Thymus (tissue), 14 donors: ENCODE measurements at places on chromosomes 5 and 9. TPM values are rescaled to one million over a fixed set of nuclear protein-coding genes. Genes with fewer than 3 reads are reported as not detected.

WNT8A gene
- 0.09 TPM for polyA plus RNA-seq

ABO gene
- 1.3 TPM for polyA plus RNA-seq

CAMK2A gene
- polyA plus RNA-seq: 0.39 TPM

- H3K27me3 ChIP-seq: no peaks in the 10 kb centered on the region
- DNase-seq: no peak
- H3K36me3 ChIP-seq: no peaks in the 10 kb centered on the region
- no peaks in the 10 kb centered on the region for H3K4me1 ChIP-seq
- H3K27ac ChIP-seq: no peak overlapping the region
Measured at GRCh38 chr5:93117751-93118531, 463.1 kb downstream of the NR2F1-AS1 start.

DNA sequence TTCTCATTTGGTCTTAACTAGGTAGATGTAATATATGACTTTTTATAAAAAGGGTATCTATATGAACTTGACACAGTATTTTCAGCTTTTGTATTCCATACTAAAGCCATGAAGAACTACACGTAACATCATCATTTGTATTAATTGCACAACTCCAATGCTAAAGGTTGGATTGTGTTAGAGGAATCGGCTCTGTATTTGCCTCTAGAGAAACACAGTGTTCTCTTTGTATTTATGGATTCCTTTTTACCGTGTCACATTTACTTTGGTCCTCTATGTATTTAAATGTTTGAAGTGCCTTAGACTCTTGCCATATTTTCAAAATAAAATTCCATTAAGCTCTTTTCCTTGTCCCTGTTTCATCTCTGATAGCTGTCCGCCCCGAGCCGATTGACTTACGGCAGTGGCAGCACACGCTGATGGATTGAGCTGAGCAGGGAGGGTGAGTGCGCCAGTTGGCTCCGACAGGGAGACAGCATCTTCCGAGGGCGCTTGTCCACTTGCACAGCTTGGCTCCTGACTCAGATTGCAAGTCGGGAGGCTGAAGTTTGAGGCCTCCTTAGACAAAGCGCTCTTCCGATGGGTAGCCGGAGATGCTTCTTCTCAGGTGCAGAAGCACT, 95.6 kb upstream of the DMRT1 start:
- DNase-seq: no peak
- H3K4me1 ChIP-seq: peaks cover 37% of the 10 kb centered on the region
- H3K4me3 ChIP-seq: no peak overlapping the region
- H3K27me3 ChIP-seq: no peaks in the 10 kb centered on the region
- no peak overlapping the region for H3K27ac ChIP-seq
- no peaks in the 10 kb centered on the region for H3K36me3 ChIP-seq

DNA sequence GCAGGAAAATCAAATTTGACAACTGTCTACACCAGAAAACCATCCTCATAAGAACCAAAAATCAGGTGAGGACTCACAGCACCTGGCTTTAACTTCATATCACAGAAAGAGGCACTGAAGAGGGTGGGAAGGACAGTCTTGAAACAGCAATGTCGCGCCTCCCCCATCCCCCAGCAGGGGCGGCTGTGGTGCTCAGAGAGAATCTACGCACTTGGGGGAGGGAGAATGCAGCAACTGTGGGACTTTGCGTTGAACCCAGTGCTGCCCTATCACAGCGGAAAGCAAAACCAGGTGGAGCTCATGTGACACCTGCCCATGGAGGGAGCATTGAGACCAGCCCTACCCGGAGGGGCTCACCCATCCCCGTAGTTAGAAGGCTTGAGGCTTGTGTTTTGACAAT, 191.8 kb downstream of the MSX2 start:
- DNase-seq: no peak
- H3K27ac ChIP-seq: no peak overlapping the region

DNA sequence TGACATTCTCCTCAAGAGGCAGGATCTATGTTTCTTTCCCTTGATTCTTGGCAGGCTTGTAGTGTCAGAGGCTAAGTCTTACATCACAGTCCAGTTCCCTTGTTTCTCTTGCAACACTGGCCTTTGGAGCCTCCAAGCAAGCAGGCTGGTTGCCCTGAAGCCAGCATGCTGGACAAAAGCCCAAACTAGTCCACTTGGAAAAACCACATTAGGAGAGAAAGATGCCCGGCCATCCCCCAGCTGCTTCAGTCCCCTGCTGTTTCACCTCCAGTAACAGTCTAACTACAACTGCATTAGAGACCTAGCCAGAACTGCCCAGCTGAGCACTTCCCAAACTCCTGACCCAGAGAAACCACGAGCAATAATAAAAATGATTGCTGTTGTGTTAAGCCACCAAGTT, 87.6 kb downstream of the ADAMTS6 start:
- H3K4me1 ChIP-seq: no peaks in the 10 kb centered on the region
- no peaks in the 10 kb centered on the region for H3K27me3 ChIP-seq

DNA sequence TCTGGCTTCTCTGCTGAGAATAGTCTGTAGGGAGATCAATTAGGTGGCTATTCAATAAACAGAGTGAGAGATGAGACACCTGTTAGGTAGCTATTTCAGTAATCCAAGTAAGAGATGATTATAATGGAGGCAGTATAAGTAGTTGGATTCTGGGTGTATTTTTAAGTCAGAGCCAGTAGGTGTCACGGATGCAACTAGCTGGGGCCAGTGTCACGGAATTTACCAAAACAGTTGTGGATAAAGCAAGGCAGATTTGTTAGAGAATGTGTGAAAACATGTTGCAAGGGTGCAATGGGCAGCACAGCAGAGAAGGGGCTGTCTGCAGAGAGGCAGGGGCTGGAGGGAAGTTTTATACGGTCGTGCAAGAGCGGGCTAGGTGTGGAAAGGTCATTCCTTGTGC, 114.9 kb downstream of the RASGRF2 start:
- no peaks in the 10 kb centered on the region for H3K4me1 ChIP-seq
- H3K27me3 ChIP-seq: no peaks in the 10 kb centered on the region
- no peaks in the 10 kb centered on the region for H3K36me3 ChIP-seq

DNA sequence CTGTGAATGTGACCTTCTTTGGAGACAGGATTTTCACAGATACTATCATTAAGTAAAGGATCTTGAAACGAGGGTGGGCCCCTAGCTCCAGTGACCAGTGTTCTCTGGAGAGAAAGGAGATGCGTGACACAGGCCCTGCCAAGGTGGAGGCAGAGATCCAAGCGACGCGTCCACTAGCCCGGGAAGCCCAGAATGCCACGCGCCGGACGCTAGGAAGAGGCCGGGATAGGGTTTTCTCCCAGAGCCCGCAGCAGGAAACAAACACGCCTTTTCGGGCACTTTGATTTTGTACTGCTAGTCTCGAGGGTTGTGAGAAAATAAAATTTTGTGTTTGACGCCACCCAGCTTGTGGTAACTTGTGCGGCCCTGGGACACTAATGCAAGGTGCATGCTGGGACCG, 29.6 kb upstream of the VDAC1 start:
- no peak overlapping the region for H3K4me3 ChIP-seq
- peaks cover under 1% of the 10 kb centered on the region for H3K36me3 ChIP-seq
- H3K27me3 ChIP-seq: no peaks in the 10 kb centered on the region
- H3K4me1 ChIP-seq: peaks cover 16% of the 10 kb centered on the region
- H3K27ac ChIP-seq: no peak overlapping the region
- no peak for DNase-seq

- H3K36me3 ChIP-seq: peaks cover 26% of the 10 kb centered on the region
- H3K4me3 ChIP-seq: no peak overlapping the region
- no peaks in the 10 kb centered on the region for H3K27me3 ChIP-seq
- peaks cover 18% of the 10 kb centered on the region for H3K4me1 ChIP-seq
- peak; percentile 28 for DNase-seq
Measured at GRCh38 chr9:129932303-129933151, 97.3 kb downstream of the USP20 start.

DNA sequence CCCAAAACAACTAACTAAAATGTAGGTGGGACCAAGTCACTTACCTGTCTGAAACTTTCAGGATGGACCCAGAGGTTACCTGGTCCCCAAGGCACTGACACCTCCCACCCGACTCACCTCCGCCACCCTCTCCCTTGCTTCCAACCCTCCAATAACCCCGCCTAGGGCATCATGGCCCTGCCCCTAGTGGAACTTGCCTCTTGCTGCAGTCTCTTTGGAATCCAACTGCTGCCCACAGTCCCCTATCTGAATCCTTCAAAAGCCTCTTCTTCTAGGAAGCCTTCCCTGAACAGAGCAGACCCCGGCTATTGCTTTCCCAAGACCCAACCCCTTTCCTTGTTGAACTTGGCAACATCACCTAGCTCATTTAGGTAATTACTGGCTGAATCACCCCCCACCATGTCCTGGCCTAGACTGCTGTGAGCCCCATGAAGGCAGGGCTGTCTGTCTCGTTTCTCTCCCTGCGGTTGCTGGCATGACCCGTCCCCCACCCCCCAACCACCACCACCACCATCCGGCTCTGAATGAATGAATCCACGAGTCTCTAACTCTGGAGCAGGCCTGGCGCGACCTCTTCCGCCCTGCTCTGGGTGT, 9.4 kb downstream of the CRB2 start:
- H3K36me3 ChIP-seq: no peaks in the 10 kb centered on the region
- peaks cover 76% of the 10 kb centered on the region for H3K27me3 ChIP-seq
- peaks cover 13% of the 10 kb centered on the region for H3K4me1 ChIP-seq
- no peak for DNase-seq

DNA sequence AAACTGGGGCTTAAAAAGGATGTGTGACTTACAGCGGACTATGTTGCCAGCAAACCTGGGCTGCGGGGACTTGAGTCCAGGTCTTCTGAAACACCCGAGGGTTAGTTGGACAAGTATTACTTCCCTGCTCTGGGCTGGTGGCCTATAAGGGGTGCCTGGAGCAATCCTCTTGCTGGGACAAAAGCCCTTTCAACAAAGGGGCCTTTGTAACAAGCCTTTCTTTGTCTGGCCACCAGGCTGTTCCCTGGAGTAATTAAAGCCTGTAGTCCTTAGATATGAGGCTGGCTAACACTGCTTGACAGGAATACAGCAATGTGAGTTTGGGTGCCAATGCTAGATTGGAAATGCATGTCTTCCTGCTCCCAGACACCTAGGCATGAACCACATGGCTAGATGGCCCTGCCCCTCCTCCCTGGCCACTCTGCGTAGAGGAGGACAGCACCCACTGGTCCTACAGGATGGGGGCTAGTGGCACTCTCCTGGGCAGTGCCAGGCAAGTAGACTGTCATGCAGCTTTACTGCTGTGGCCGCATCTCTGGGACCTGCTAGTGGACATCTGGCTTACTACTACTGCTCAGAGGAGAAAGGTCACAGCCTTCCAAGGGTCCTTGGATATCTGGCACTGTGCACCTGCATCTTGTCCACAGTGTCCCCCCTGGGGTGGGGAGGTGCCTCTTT, 343.1 kb downstream of the ZSWIM6 start:
- H3K27ac ChIP-seq: no peak overlapping the region
- H3K27me3 ChIP-seq: no peaks in the 10 kb centered on the region
- no peak for DNase-seq
- no peaks in the 10 kb centered on the region for H3K4me1 ChIP-seq

DNA sequence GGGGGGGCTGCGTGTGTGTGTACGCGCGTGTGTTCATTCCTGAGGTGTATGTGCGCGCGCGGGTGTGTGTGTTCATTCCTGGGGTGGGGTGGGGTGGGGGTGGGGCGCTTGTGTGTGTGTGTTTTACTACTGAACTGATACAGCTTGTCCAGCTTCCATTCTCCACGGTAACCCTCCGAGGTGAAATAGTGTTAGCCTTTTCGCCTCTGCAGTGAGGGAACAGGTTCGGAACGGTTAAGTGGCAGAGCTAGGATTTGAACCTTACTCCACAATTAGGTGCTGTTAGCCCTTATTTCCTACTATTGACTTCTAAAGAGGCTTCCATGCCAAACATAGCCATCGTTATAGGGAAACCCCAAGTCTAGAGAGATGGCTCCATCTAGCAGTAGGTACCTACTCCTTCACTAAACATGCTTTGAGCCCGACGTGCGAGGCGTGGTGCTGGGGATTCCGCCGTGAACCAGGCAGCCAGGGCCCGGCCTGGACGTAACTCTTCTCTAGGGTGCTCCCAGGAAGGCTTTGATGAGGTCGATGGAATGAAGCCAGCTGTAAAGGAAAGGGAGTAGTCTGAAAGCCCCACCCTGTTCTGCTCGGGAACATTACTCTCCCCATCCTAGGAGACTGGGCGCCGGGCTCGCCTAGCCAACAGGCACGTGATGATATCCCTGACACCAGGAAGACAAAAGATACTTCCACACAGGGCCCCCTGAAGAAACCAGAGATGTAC, 782 bp upstream of the SKP1 start:
- H3K27me3 ChIP-seq: no peaks in the 10 kb centered on the region
- H3K36me3 ChIP-seq: peaks cover 11% of the 10 kb centered on the region
- H3K4me3 ChIP-seq: peak overlapping the region; percentile 98
- peak; percentile 8 for DNase-seq
- peaks cover 18% of the 10 kb centered on the region for H3K4me1 ChIP-seq

DNA sequence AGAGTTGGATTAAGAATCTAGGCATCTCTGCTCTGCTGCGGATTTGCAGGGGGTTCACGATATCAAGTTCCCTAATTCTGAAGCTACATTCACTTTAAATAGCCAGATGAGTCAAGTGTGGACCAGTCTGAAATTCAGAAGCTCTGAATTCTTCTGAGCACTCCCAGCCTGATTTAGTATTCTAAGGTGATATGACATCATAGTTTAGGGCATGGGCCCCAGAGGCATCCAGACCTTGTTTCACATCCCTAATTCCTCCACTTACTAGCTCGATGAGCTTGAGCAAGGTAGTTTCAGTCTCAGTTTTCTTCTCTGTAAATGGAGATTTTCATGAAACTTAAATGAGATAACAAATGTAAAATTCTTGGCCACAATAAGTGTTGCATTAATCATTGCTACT, 65.2 kb downstream of the TMEM167A start:
- no peaks in the 10 kb centered on the region for H3K36me3 ChIP-seq
- H3K4me3 ChIP-seq: no peak overlapping the region
- DNase-seq: peak; percentile 2
- H3K27me3 ChIP-seq: no peaks in the 10 kb centered on the region

GRCh38 chr5:98282521-98282920, 490.9 kb upstream of the RGMB start:
- no peak overlapping the region for H3K4me3 ChIP-seq
- DNase-seq: no peak
- H3K27ac ChIP-seq: no peak overlapping the region
- H3K27me3 ChIP-seq: no peaks in the 10 kb centered on the region
- no peaks in the 10 kb centered on the region for H3K4me1 ChIP-seq
- no peaks in the 10 kb centered on the region for H3K36me3 ChIP-seq

- no peak overlapping the region for H3K4me3 ChIP-seq
- no peaks in the 10 kb centered on the region for H3K36me3 ChIP-seq
- H3K27me3 ChIP-seq: no peaks in the 10 kb centered on the region
- no peak overlapping the region for H3K27ac ChIP-seq
Measured at GRCh38 chr5:3518576-3518975, 77.1 kb upstream of the IRX1 start.
